ENCODE measurements at places on chromosomes 5 and 9.

GRCh38 chr9:38355517-38356120 lies 36.9 kb upstream of the ALDH1B1 start:
- DNase-seq: no peak

DNA sequence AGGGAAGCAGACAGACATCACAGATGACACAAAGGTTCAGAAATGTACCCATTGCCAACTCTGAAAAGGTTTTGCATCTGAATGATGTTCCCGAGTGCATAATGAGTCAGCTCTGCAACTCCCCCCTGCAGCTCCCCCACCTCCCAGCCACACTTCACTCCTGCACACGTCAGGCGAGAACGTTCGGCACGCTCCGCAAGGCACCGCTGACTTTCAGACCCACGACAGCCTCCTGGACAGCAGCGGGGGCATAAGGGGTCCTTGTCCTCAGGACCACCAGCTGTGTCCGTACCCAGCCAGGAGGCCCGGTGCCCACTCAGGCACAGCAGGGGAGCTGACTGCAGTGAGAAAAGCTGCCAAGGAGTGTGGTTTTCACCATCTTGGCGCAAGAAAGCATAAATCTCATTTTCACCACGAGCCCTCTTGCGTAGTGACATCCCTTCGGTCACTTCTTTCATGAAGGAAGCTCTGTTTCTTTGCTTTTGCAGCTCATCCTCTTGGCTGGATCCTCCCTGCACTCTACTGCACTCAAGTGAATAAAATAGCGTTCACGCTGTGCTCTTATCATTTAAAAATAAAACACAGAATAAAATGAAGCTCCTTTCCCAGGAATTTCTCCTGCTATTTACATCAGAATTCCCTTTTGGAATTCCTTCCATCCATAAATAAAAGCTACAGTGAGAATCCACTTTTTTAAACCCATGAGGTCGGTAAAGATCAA lies 9.9 kb downstream of the GFPT2 start:
- DNase-seq: no peak

DNA sequence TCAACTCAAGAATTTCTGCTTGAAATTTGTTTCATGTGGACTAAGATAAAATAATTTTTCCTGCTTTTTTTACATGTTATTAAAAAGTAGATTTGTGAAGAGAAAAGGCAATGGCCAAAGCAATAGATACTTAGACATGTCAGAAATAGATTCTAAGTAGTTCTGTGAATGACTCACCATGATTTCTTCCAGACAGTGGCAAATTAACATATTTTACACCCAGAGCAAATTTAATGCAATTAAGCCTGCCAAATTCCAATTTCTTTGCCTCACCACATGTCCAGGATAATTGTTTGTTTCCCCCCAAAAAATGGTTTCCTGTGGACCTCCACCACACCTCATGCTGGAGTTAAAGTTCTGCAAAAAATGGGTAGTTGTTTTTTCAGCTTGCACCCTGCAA lies 651.4 kb downstream of the CETN3 start:
- DNase-seq: no peak

- no peak for DNase-seq
Measured at GRCh38 chr5:89372176-89372575, 489.2 kb upstream of the MEF2C start.

- DNase-seq: no peak
Measured at GRCh38 chr9:69173497-69173890, 583 bp upstream of the TJP2 start.

- no peak for DNase-seq
Measured at GRCh38 chr9:81685763-81686613, 3.4 kb downstream of the TLE1 start.

GRCh38 chr5:78718824-78719223 lies 70.3 kb upstream of the LHFPL2 start:
- DNase-seq: no peak

DNA sequence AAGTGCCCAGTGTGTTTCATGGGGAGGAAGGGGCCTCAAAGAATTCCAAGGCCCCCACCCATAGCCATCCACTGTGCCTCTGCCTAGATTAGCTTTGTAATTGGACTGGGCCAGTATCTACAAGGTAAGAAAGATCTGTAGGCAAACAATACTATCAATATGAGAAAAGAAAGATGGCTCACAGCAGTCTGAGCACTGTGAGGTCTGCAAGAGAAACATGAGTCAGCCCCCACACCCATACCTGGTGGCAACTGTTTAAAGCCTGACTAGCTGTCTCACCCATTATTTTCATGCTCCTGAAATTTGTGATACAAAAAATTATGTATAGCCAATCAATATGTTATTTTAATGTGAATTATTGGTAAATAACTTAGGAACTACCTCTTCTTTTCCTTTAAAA lies 10.0 kb upstream of the ZNF483 start:
- no peak for DNase-seq

DNA sequence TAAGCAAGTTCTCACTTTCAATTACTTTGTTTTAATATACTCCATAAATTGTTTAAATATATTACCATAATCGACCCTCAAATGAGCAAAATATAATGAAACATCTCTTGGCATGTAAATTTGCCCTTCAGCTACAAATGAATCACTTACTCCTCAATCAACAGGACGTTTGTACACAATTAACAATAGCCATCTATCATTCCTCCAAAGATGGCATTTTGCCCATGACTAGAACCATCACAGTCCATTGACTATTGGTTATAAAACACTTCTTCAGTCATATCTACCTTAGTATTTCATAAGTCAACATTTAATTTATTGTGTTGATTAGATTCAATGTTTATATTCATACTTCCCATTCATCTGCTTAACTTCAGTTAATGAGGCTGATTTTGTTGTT lies 127.2 kb downstream of the CTNND2 start:
- DNase-seq: no peak

- DNase-seq: no peak
Measured at GRCh38 chr5:85096421-85096820, 711.7 kb upstream of the EDIL3 start.

- no peak for DNase-seq
Measured at GRCh38 chr5:1394881-1395860, 50.1 kb downstream of the SLC6A3 start.

DNA sequence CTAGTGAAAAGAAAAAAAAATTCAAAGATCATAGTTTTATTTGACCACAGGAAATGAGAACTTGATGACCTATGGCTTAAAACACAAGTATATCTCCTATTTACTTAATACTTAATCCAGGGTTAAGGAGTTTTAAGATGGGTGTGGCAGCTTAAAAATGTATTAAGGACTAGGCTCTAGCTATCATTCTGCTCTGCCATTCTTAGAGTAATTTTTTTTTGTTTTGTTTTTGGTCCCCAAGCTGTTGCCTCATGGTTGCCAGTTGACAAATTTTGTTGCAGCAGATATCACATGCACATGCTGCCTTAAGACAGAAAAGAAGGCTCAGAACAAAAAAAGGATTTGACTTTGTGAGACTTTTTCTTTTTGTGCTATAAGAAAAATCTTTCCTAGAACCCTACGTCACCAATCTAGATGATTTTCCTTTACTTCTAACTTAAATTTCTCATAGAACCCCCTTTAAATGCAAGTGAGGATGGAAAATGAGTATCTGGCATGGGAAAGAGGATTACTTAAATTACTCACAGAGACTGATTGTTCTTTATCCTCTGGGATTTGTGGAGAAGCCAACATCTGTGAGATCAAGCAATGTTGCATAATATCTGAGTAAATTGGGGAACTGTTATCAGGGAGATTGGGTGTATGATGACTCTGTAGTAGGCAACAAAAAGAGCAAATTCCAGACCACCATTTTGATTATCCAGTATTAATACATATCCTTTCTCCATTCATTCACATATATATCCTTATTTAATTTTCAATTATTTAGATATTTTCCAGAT lies 364.7 kb upstream of the CD180 start:
- no peak for DNase-seq

GRCh38 chr5:34447424-34447823 lies 208.7 kb upstream of the RAI14 start:
- no peak for DNase-seq

GRCh38 chr5:56088967-56089829 lies 94.4 kb upstream of the IL6ST start:
- DNase-seq: no peak

- no peak for DNase-seq
Measured at GRCh38 chr9:110270211-110270995, 14.1 kb upstream of the TXN start.

- no peak for DNase-seq
Measured at GRCh38 chr9:133785753-133786370, 47.7 kb upstream of the SARDH start.

DNA sequence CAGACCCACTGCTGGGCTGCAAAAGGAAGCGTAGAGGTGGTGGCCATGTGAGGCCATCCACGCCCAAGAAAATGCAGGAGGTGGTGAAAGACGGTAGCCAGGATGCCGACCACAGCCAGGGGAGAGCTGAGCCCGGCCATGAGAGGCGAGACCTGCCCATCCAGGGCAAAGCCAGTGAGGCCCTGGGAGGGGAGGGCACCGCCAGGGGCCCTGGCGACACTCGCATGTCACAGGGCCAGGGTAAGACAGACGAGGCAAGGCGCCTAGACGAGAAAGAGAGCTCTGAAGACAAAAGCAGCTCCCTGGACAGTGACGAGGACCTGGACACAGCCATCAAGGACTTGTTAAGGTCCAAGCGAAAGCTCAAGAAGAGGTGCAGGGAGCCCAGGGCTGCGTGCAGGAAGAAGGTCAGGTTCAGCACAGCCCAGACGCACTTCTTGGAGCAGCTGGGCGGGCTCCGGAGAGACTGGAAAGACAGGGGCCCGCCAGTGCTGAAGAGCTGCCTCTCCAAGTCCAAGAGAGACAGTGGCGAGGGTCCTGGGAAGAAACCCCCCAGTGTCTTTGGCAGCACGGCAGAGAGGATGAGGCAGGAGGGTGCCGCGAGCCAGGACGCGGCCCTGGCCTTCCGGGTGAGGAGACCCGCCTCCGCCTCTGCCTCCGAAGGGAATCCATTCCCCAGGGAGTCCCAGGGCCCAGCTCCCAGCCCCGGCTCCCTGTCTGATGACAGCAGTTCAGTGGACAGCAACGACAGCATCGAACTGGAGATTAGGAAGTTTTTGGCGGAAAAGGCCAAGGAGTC lies 6.9 kb downstream of the PPP1R26 start:
- DNase-seq: no peak

GRCh38 chr9:126459546-126459945 lies 132.9 kb downstream of the MVB12B start:
- no peak for DNase-seq

- DNase-seq: no peak
Measured at GRCh38 chr5:172410662-172411483, 43.5 kb downstream of the SH3PXD2B start.

GRCh38 chr5:168227001-168227400 lies 64.4 kb upstream of the WWC1 start:
- DNase-seq: no peak

DNA sequence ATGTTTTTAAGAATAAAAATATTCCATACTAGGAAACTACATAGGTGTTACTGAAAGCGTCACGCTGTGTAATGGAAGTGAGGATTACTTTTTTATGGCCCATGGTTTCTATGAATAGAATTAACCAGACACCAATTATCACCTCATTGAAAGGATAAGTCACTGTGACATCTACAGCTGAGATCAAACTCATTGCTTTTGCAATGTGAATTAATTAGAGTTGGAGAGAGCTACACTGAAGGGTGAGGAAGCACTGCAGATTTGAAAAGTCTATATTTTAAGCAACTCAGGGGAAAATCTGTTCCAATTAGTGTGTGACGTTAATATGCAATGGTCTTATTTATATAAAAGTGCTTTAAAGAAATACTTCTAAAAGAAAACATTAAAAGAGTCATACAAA lies 1300.1 kb upstream of the DMAC1 start:
- DNase-seq: no peak

DNA sequence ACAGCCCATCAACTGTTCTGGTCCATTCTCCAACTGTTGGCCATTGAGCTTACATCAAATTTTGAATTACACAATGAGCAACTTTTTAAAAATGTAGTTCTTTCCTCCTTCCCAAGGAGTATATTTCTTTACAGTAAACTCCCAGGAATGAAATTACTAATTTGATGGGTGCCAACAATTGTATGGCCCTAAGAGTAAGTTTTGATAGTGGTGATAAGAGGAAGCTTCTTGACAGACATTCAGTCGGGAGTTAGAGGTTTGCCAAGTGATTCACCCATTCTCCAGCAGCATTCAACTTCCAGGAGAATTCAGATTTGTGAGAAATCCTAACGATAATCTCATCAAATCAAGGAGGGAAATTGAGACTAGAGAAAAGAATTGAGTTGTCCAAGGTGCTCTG lies 579.9 kb downstream of the ACTL7B start:
- no peak for DNase-seq

GRCh38 chr5:154972476-154973080 lies 31.7 kb downstream of the MRPL22 start:
- DNase-seq: no peak

DNA sequence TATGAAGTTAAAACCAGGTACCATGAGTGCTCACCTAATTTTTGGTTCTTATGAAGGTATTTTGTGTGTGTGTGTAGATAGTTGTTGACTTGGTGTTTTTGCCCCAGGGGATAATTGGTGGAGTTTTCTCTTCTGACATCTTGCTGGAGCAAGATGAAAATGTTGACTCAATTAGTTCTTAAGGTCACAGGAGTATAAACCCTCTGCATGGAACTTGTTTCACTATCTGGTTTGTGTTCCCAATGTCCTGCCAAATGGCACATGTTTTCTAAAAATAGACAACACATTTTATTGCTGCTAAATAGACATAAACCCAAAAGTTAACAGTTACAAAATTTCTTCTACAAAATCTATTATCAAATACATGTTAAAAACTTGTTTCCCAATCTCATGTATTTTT lies 180.9 kb downstream of the FAM170A start:
- no peak for DNase-seq

- DNase-seq: no peak
Measured at GRCh38 chr5:141926434-141926833, 2.8 kb downstream of the DELE1 start.

DNA sequence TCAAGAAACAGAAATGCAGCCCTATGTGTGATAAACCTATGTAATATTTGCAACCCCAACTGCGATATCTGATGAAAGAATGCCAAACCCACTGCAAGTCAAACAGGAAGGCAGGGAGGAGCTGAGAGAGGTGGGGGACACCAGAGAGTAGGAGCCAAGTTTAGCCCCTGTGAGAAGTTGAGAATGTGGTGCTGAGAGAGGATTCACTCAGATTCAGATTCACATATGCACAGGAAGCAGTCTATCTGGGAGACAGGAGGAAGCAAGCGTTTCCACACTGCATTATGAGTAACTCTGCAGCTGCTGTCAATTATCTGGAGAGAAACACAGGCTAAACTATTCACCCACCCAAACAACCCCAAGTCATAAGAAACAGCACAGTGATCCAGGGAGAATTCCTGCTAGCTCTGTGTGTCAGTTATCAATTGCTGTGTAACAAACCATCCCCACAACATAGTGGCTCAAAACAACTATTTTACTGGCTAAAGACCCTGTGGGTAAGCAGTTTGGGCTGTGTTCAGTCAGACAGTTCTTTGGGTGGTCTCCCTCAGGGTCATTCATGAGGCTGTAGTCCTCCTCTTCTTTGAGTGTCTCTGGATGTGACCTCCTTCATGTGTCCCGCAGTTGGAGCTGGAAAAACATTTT lies 161.9 kb upstream of the RAI14 start:
- no peak for DNase-seq

- DNase-seq: peak; percentile 17
Measured at GRCh38 chr9:38284588-38285051, 107.9 kb upstream of the ALDH1B1 start.

- DNase-seq: no peak
Measured at GRCh38 chr5:68919988-68920490, 173.8 kb upstream of the SLC30A5 start.

Data from NCI-H187 treated with DMSO at 0.1 percent for 48 hours (cell line).